ENCODE measurements at places on chromosomes 1 and 21.

- DNase-seq, result no peak
Observed at GRCh38 chr1:44270686-44271628, 57.7 kb downstream of the DMAP1 start.

GRCh38 chr1:17696417-17697301 lies 58.5 kb upstream of the ACTL8 start:
- no peak for DNase-seq

- no peak for DNase-seq
Observed at GRCh38 chr1:116356067-116356466, 17.0 kb upstream of the ATP1A1 start.

DNA sequence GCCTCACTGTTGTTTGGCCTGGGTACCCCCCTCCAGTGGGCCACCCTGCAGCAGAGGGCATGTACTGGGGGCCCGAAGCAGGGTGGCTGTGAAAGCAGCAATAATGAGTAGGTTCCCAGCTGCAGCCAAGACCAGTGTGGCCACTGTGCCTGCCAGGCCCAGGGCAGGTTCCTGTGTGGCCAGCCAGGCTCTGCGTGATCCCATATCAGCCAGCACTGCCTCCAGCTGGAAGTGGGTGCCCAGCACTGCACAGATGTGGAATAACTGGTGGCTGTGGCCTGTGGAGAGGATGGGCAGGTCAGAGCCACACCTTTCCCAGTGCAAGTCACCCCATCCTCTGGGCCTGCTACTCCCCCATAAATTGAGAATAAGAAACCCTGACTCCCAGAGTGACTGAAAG lies 2.1 kb downstream of the BGLAP start:
- no peak for DNase-seq

DNA sequence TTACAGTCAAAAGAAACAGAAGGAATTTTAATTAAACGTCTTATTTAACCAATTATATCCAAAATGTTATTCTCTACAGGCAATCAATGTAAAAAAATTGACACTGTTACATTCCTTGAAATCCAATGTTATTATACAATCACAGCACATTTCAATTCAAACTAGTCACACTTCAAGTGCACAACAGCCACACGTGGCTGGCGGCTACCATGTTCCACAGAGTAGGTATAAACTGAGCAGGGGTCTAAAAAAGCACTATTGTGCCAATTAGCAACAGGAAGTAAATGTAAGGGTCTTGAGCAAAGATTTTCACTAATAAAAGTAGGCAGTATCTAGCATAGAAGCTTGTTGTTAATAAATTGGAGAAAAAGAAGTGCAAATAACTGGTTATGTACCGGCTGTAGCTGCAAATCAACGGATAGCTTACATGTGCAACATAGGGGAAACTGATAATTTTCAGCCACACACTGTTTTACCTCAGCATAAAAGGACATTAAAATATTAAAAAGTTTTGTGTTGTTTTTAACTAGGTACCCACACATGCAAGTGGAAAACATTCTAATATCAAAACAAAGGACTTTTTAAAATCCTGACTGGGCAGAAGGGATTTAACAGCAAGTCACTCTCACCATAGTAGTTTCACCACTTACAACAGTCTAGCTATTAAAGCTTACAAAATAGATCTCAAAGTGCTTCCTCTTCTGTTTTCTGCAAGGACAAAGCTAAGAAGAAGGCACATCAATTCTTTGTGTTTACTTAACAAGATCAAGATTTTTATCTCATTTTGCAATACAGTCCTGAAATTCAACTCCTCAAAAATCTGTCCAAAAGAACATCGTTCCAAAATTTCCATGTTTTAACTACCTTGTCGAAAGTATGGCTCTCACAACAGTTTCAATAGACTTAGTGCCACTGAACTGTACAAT lies 2.5 kb downstream of the CSDE1 start:
- no peak for DNase-seq

GRCh38 chr21:26698416-26698815 lies 125.3 kb upstream of the CYYR1 start:
- no peak for DNase-seq

DNA sequence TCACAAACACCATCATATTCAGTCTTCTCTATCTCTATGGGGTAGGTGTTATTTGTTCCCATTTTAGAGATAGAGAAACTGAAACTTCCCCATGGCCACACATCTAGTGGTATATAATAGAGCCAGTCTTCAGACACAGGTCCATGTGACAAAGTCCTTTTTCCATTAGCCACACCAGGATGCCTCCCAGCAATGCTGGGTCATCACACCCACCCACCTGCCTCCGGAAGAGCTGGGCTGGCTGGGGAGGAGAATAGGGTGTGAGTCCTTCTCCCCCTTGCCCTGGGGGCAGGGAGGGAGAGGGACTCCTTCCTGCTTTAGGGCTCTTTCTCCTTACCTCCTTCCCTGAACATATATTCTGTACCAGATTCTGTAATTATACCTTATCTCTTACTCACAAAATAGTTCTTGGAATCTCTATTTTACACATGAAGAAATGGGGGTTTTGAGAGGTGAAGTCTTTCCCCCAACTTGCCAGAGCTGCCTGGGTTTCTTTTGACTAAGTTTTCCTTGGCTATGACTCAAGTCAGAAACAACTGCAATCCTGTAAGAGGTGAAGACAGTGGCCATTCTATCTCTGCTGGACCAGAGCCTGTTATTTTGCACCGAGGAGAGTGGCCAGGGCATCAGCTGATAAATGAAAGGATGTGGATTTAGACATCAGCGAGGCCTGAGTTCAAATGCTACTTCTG lies 30.0 kb downstream of the SOX13 start:
- no peak for DNase-seq

DNA sequence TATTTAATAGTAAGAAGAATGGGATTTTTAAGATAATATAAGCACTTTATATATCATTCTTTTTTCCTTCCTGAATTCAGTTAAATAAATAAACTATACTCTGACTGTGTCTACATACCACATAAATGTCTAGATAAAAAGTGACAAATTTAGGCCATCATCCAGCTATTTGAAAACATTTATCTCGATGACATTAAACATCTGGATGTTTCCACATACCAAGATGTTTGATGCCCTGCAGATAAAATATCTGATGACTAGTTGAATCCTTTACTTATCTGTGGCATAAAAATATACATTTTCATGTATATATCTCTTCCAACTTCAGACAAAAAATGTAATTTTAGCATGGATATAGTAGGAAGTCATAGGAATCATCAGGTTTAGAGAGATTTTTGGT lies 348.3 kb downstream of the DPYD start:
- no peak for DNase-seq

- no peak for DNase-seq
Observed at GRCh38 chr1:177934927-177935326, 34.9 kb downstream of the SEC16B start.

DNA sequence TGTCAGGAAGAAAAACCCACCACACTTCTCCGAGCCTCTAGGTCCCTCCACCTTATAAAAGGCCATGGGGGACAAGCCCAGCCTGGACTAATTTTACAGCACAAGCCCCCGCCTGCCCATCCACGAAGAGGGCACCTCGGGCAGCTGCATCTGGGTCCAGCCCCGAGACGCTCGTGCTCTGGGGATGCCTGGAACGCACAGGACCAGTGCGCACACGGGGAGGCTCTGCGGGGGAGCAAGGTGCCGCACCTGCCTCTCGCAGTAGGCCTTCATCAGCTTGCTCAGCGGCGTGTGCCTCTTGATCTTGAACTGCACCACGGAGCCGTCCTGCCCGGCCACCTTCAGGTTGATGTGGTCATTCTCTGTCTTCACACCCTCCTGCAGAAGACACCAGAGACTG lies 4.1 kb downstream of the SUMO3 start:
- DNase-seq, result no peak

GRCh38 chr1:22878626-22879025 lies 94.0 kb downstream of the LACTBL1 start:
- DNase-seq, result no peak

- no peak for DNase-seq
Observed at GRCh38 chr1:92030656-92031107, 897 bp downstream of the EPHX4 start.

DNA sequence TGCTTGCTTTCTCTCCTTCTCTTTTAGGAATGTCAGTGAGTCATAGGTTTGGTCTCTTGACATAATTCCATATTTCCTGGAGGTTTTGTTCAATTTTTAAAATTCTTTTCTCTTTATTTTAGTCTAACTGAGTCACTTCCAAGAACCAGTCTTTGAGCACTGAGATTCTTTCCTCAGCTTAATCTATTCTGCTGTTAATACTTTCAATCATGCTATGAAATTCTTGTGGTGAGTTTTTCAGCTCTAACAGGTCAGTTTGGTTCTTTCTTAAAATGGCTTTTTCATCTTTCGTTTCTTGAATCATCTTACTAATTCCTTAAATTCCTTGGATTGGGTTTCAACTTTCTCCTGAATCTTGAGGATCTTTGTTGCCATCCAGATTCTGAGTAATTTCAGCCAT lies 321.0 kb downstream of the PTBP2 start:
- DNase-seq, result no peak

DNA sequence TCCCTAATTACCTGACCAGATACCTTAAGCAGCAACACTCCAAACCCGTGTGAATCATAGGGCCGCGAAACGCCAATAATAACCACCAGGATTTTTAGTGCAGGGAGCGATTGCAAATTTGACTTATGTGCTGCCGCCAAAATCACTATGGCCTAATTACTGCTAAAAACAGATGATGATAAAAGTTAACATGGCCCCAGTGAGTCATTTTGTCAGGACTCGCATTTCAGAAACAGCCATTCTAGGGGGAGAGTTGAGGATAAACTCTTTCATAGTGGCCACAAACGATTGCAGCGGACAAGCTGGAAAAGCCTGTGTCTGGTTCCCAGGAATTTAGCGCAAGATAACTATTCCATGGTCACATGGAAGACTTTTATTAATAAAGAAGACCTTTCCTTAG lies 103.4 kb downstream of the HLX start:
- no peak for DNase-seq

GRCh38 chr21:28104346-28104745 lies 888.3 kb downstream of the LTN1 start:
- no peak for DNase-seq

- no peak for DNase-seq
Observed at GRCh38 chr1:93440272-93440671, 7.6 kb upstream of the FNBP1L start.

DNA sequence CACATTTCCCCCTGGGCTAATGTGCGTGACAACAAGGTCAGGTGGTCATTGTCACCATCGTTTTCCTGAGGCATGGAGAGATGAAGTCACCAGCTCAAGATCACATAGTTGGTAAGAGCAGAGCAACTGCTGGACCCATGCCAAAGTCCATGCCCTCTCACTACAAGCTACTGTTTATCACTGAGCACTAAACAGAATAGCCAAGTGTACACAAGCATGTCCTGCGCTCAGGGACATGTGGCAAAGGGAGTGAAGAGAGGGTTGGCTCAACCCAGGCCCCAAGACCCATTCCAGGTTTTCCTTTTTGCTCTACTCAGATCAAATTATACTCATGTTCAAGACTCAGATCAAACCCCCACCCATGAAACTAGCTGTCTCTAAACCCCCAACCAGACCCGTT lies 20.8 kb downstream of the LRRC52 start:
- DNase-seq, result no peak

DNA sequence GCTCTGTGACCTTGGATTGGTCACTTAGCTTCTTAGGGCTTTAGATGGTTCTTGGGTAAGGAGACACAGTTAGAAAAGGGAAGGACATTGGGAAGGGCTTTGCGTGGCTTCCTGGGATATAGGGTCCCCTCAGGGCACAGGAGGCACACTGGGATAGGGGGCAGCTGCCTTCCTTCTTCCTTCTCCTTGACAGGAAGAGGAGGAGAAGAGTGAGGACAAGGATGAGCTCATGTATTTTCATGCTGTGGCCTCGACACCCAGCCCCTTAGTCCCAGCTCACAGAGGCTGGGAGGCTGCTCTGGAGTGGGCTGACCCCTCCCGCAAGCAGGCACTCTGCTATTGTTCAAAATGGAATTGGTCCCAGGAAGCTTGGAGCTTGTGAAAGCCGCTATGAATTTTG lies 45.7 kb upstream of the POU3F1 start:
- DNase-seq, result no peak

DNA sequence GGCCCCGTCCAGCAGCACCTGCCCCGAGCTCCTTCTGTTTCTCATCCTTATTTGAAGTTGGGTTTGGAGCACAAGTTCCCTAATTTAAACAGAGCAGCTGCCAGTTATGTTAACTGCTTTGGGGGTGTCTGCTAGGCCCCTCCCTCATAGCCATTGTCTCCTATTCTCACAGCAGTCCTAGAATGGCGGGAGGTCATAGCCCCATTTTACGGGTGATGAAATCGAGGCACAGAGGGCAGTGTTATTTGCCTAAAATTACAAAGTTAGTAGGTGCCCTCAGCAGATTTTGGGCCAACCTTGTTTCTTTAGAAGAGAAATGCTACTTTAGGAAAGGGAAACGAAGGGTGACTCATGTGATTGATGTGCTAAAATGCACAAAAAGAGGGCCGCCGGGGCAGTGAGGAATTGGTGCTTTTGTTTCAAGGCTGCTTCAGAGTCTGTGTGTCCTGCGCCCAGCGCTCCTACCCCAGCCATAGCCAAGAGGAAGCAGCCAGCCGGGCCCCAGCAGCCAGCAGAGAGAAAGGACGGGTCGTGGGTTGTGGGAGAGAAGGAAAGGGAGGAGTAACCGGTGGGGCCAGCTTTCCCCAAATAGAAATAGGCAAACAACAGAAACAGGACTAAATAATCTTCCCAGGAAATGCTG lies 13.0 kb downstream of the VANGL1 start:
- no peak for DNase-seq

DNA sequence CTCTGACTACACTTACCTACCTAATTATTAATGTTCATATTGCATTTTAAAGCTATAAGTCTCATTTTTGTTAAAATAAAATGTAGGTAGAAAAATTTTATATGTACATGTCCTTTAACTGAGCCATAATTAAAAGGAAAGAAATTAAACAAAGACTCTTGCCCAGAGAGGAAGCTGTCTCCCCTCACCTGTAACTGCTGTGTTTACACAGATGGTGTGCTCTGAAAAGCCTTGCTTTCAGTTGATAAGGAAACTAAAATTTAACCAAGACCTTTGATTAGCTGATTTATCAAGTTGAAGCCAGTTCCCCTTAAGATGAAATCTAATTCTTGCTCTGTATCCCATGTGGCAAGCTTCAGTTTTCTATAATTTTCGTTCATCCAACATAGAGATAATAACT lies 213.5 kb downstream of the LYPLAL1 start:
- DNase-seq, result no peak

DNA sequence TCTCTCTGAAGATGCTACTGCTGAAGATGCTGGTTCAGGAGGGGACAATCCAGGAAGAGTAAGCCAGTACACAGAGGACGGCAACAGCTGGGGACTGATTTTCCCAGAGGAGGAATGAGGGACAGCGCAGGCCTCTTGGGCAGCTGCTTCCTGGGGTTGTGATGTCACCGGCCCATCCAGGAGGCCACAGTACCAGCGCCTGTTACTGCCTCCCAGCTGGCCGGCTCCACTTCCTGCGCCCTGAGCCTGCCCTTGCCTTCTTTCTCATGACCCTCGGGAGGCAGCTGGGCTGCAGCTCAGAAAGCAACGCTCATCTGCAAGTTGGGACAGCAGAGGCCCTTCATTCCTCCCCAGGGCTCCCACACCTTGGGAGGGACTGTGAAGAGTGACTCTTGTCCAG lies 21.9 kb upstream of the ID3 start:
- no peak for DNase-seq

GRCh38 chr21:36927719-36928117 lies 38.8 kb downstream of the HLCS start:
- peak; percentile 74 for DNase-seq
